ENCODE measurements at places on chromosomes 1 and 21.

DNA sequence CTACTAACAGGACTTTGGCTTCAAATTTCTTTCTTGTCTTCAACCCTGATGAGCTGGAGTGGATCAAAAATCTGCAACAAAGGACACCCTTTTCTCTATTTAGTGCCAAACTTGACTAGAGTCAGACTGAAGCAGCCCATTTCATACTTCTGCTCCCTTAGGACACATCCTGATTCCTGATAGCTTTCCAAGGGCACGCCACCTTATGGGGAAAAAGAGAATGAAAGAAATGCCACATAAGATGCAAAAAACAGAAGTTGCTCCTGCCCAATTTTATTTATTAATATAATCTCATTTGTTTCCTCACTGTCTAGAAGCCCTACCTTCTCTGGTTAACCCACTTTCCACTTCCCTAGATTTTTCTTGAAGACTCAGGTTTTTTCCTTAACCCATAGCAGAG is 72.7 kb upstream of the NBPF4 start:
- peak; percentile 63 for ATAC-seq

- ATAC-seq: peak; percentile 70
Measured at GRCh38 chr1:94947437-94947836, 20.5 kb upstream of the CNN3 start.

GRCh38 chr1:186595969-186596368 is 84.3 kb downstream of the PTGS2 start:
- ATAC-seq: no peak

GRCh38 chr21:17679002-17679600 is 66.4 kb upstream of the BTG3 start:
- ATAC-seq: peak; percentile 92

- ATAC-seq: no peak
Measured at GRCh38 chr1:65341381-65341780, 32.0 kb downstream of the DNAJC6 start.

DNA sequence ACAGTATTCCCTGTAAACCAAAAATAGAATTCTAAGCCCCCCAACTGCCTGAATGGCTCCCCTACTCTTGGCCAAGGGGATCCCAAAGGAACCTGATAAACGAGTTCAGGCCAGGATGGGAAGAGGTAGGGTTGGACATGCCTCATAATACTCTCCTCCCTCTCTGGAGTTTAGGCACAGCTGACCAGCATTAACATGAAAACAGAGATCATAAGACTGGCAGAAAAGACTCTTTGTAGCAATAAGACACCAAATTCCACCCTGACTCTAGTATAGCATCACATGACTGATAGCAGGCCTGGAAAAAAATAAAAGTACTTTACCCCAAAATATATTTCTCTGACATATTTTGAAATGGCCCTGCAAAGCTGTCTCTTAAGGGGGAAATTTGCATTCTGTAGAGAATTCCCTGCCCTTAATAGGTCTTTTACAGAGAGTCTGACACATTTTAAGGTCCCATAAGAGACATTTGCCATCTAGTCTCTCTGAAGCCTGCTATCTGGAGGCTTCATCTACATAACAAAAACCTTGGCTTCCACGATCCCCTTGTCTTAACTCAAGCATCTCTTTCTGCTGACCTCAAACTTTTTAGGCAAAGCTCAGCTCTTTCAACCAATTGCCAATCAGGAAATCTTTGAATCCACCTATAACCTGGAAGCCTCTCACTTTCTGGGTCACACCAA is 55.9 kb downstream of the SIK1 start:
- ATAC-seq: no peak

DNA sequence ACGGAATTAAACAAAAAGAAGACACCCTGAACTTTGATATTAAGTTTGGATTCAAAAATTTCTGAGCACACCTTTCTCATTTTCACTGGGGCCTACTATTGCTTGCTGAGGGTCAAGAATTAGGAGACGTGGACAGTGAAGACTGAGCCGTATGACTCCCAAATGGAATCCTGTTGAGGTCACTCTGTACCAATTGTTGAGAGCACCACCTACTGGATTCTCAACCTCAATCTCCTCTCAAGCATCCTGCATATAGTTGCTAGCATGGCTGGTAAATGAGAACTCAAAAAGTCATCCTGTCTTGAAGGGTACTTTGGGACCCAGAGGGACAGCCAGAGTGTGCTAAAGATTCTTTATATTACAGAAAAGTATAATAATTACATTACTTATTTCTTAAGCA is 20.2 kb upstream of the MTR start:
- peak; percentile 85 for ATAC-seq

DNA sequence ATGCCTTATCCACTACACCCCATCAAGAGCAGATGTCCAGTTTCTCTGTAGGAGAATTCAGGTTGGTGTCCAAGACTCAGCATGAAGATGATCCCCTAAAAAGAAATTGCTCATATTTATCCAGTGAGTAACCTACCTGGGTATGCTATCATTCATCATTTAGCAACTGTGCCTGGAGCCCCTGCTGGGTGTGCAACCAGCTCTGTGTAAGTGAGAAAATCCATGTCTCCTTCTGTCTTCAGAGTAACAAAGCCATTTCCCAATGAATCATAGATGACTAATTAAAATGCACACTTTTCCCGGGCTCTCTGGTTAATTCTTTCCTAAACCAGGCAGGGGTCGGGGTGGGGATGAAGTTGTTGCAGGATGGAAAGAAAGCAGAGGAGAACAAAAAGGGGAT is 35.8 kb downstream of the OLFML3 start:
- peak; percentile 38 for ATAC-seq

GRCh38 chr1:32128479-32128878 is 20.6 kb downstream of the KPNA6 start:
- ATAC-seq: no peak

DNA sequence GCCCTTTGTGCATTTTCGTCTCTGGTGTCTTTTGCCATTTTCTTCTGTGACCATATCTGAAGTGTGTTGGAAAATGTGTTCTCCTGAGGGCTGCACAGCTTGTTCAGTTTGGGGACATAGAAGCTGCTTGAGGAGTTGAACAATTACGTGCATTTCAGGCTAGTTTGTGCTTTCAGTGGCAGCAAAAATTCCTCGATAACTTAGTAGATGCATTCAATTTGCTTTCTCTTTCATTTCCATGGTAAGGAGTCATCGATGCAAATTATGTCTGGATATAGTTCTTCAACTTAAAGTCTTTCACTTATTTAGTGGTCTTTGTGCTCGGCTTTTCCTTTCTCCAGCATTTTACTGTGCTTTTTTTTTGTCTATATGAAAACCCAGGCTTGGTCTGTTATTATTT is 441.5 kb downstream of the PLA2G4A start:
- ATAC-seq: no peak

- ATAC-seq: no peak
Measured at GRCh38 chr1:18738617-18739016, 108.0 kb downstream of the PAX7 start.

- no peak for ATAC-seq
Measured at GRCh38 chr1:38055398-38055797, 8.8 kb upstream of the POU3F1 start.

GRCh38 chr1:89998306-89998705 is 3.4 kb downstream of the ZNF326 start:
- no peak for ATAC-seq

DNA sequence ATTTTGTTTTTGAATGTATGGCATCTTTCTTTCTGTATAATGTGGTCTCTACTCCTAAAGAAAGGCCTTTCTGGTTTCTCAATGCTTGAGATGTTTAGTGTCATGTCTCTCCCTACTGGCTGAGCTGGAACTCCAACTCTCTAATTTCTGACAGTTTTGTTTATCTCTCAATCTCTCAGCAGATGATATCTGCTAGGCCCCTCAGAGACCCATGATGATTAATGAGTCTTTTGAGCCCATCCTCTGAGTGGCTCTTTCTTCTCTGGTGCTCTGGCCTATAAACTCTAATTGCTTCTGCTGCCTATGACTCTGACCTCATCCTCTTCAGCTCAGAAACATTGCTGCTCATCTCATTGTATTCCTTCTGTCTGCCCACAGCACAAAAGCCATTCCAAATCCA is 46.6 kb downstream of the CRB1 start:
- ATAC-seq: peak; percentile 55

DNA sequence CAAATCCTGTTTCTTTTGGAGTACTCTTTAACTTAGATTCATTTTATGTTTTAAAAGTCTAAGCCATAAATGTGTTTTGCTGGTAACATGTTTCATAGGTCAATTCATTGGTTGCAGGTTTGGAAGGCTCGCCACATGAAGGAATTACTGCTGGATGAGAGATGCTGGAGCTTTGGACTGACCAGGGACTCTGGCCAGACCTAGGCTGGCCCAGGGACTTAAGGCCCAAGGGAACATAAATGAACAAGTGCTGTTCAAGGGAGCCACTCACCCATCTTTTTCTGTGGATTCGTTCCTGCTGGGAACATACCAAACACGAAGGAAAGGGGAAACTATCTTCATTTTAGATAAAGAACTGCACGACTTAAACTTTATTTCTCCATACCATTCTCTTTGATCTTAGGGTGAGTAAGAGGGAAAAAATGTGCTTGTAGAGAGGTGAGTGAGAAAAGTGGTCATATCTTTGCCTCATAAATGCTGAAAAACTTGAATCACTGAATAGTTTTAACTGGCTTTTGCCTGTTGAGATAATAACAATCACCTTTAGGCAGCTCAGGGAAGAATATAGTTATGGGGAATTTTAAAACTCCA is 15.3 kb upstream of the SHCBP1L start:
- ATAC-seq: no peak

DNA sequence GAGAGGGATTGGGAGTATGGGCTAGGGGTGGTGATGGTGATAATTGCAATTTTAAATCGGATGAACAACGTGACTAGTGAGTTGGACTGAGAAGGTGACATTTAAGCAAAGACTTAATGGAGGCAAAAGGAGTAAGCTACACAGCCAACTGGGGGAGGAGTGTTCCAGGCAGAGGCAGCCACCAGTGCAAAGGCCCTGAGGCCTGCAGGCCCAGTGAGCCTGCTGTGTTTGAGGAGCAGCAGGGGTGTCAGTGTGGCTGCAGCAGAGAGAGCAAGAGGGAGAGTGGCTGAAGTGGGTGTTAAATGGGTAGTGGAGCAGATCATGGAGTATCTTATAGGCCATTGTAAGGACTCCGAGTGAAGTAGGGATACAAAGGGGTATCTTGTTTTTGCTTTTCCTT is 18.8 kb downstream of the MYOG start:
- no peak for ATAC-seq

GRCh38 chr1:26225033-26225831 is 8.8 kb upstream of the CEP85 start:
- peak; percentile 73 for ATAC-seq

- ATAC-seq: no peak
Measured at GRCh38 chr1:29789910-29790247, 553.6 kb downstream of the PTPRU start.

GRCh38 chr1:154431586-154432373 is 26.6 kb downstream of the IL6R start:
- ATAC-seq: peak; percentile 55

DNA sequence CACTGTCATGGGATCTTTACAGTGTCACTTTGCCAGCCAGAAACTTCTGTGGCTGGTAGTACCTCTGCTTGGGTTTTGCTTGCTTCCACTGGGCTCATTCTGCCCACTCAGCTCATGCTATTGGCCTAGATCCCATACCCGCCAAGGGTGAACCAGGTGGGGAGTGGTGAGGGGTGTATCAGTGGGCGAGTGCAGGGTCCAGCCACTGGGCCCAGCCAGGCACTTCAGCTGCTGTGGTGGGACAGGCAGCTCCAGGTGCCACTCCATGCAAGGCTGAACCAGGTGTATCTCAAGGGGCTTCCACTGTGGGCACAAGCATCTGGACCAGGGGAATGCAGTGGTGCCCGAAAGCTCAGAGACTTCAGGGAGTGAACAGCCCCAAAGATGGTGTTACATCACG is 398.2 kb downstream of the NCAM2 start:
- ATAC-seq: no peak

GRCh38 chr21:19197950-19198349 is 794.4 kb upstream of the TMPRSS15 start:
- no peak for ATAC-seq

DNA sequence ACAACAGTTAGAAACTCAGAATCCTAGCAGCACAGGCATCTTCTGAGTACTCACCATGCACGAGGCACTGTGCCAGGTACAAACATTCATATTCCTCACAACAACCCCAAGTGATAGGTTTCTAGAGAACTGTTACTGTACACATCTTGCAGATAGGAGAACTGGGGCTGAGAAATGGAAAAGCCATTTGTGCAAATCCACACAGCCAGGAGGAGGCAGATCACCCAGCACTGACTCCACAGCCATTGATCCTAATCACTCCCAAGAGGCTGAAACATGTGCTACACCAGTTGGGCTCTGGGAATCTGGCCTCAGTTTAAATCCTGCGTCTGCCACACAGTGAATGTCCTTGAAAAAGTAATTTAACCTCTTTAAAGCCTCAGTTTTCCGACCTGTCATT is 151.0 kb downstream of the ST6GALNAC5 start:
- ATAC-seq: no peak

- no peak for ATAC-seq
Measured at GRCh38 chr1:196308176-196308575, 300.1 kb downstream of the KCNT2 start.

GRCh38 chr1:215911406-215911968 is 344.4 kb downstream of the KCTD3 start:
- no peak for ATAC-seq

DNA sequence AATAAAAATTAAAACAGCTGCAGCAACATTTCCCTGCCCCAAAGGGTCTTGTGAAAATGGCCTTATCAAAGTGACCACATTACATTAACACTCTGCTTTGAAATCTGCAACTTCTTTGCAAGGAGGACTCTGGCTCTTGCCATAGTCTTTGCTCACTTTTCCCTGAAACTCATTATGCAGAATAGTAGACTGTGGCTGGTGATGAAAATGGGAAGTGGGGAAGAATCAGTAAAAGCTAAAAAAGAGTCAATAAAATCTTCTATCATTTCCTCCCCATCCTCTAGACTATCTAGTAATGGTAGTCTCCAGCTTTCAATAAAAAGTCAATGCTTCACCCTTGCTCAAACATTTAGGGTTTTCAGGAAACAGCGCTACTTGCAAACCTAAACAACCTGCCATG is 18.6 kb upstream of the NUP133 start:
- ATAC-seq: no peak

DNA sequence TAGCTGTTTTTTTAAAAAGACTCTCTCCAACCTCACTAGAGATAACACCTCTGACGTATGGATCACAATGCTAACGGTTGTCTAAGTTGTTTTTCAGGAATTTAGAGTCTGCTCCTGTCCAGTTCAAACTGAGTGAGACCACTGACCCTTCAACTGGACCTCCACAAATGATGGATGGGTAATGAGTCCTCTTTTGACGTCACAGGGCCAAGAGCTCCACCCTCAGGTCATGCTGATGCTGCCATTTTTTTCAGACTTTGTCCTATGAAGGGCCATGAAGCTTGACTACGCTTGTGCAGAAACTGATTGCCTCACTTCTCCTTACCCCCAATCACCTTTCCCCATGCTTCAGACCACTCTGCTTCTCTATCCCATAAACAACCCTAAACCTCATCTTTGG is 16.6 kb downstream of the GRIK3 start:
- no peak for ATAC-seq

DNA sequence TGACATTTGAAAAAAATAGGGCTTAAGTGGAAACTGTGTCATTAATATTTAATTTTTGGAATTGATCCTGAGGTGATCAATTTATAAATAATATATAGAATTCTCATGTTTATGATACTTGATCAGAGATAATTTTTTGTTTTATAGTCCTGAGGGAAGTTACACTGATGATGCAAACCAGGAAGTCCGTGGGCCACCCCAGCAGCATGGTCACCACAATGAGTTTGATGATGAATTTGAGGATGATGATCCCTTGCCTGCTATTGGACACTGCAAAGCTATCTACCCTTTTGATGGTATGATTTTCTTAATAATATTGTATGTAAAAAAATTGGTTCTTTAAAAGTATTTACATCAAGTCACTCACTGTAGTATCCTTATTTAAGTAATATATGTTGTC is 101.2 kb downstream of the FNBP1L start:
- ATAC-seq: no peak

- no peak for ATAC-seq
Measured at GRCh38 chr1:172566196-172566997, 33.4 kb downstream of the SUCO start.
